Dermis blood vessel endothelial cell (primary cell): ENCODE measurements at places on chromosomes 5 and 9. TPM values are rescaled to one million over a fixed set of nuclear protein-coding genes. Genes with fewer than 3 reads are reported as not detected.

- DNase-seq, result no peak
Measured at GRCh38 chr5:80140496-80140895, 105.3 kb downstream of the THBS4 start.

GRCh38 chr5:66796305-66797292, 200.4 kb downstream of the MAST4 start:
- DNase-seq, result peak; percentile 26

DNA sequence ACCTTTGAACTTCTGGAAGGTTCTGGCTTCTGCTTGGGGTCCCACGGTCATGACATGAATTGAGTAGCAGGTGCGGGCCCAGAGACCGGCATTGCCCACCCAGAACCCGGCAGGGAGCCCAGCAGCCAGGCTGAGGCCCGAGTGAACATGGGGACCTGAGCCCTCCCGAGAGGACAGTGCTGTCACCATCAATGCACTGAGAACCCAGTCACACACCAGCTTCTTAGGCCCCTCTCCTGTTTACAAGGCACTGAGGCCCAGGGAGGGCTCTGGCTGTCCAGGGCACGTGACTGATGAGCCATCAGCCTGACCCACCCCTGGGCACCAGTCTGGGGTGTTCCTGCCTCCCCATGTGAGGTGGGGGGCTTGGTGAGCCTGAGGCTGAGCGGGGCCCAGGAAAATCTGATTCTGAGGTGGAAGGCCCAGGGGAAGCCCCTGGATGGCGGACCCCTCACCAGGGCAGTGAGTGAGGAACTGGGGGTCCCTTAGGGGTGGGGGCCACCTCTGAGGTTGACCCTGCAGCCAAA, 60.3 kb upstream of the RNU6ATAC start:
- no peak for DNase-seq

- DNase-seq, result peak; percentile 58
Measured at GRCh38 chr5:125408448-125409233, 662.2 kb upstream of the ZNF608 start.

- DNase-seq, result no peak
Measured at GRCh38 chr5:127940854-127941253, 142.7 kb upstream of the SLC12A2 start.

- no peak for DNase-seq
Measured at GRCh38 chr5:99030906-99031440, 102.2 kb upstream of the CHD1 start.

DNA sequence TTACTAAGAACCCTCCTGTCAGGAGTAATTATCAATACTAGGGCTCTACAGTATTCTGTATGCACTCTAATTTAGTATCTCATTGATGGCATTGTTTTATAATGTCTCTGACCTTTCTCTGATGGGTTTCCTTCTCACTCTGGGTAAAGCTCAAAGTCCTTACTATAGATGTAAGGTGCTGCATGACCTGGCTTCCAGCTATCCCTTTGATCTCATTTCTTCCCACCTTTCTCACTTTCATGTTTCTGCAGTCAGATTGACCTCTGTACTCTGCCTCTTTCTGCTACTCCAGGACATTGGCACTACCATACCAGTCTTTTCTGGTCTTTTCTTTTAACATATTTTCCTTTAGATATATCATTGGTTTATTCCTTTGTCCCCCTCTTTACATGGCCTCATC, 2332.8 kb upstream of the C9orf72 start:
- DNase-seq, result no peak

DNA sequence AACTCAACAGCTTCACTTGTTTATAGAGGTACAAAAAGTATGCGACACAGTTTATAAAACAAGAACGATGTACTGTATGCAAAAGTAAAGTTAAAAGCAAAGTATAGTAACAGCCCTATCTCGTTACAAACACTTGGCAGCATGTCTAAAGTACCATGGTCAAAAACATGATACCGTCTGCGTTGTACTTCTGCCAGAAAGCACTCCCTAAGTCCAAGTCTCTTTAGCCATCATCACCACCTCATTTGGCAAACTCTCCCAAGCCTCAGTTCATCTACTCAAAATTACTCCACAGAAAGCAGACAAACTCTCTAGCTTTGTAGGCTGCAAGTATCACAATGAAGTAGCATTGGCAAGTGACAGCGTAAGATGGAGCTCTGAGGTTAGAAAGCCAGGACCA, 73.4 kb downstream of the NFIB start:
- no peak for DNase-seq

DNA sequence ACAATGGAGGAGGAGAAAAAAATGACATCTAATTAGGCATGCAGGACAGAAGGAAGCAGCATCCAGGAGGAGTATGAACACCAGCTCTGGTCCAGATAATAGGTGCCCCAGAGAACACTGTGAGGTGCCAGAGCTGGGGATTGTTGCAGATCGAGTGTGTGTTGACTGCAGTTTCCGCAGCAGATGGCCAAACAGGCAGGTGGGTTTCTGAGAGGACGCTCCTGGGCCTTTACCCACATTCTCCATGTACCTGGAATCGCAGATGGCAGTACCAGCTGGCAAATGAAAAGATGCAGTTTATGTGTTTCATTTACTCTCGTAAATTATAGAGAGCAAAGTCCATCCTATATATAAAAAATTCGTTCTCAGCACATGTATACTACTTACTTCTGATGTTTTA, 182.2 kb upstream of the ISL1 start:
- DNase-seq, result no peak

The DMRT3 gene
- not detected in 2 replicates for total RNA-seq

The PCDHB10 gene
- total RNA-seq, result 0.51 and 0.70 TPM in 2 replicates
